ENCODE measurements at places on chromosomes 16 and 17.
A peak's percentile ranks its signal among the peaks of the same experiment; 100 is the strongest.

DNA sequence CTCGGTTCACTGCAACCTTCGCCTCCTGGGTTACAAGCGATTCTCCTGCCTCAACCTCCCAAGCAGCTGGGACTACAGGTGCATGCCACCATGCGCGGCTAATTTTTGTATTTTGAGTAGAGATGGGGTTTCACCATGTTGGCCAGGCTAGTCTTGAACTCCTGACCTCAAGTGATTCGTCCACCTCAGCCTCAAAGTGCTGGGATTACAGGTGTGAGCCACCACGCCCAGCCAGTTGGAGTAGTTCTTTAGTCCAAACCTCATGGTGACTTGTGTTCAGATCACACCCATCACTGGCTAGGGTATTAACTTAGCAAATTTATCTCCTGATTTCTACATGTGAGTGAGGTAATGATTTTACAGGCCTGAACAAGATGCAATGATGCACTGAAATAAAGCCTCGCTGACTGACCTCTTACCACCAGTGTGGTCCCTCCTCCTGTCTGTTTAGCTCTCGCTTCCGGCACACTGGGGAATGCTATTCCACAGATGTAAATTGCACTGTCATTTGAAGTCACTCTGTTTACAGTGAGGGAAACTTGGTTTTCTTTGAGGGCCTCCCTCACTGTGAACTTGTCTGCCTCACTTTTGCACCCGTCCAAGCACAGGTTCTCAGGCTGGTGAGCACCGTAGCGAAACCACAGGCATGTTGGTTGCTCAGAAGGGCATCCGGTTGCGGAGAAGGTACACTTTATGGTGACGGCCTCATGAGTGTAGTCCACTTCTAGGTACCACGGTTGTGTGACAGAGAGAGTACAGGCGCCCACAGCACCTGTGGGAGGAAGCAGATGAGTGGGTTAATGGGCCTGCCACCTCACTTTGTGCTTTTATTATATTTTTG is 5.5 kb downstream of the IGSF6 start:
- DNase-seq: no peak

GRCh38 chr17:17493249-17493985 is 2.8 kb downstream of the RASD1 start:
- peak; percentile 35 for DNase-seq

GRCh38 chr17:70825321-70826125 is 656.2 kb downstream of the KCNJ2 start:
- no peak for DNase-seq

GRCh38 chr17:67043283-67043682 is 1.1 kb upstream of the CACNG1 start:
- DNase-seq: no peak

DNA sequence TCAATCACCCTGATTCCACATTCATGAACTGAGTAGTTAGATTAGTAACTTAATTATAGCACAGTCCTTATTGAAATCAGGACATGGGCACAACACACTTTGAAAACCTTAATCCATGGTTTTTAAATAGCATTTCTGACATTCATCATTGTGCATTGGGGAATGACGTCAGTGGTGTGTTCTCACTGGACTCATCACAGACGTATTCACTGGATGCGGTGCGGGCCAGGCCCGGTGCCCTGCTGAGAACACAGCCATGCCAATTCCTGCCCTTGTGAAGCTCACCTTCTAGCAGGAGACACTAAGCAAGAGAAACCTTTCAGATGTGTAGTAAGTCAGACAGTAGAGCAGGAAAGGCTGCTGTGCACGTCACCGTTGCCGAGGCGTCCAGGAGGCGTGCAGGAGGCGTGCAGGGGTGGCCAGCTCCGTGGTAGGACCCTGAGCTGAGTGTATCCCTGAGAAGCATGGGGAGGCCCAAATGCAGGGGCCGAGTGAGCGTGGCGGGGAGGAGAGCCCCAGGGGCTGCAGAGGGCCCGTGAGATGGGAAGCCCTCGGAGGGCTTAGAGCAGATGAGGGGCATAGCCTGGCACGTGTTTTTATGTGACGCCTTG is 12.9 kb downstream of the BANP start:
- no peak for DNase-seq

- peak; percentile 20 for DNase-seq
These were observed 89.1 kb upstream of the NOL11 start for GRCh38 chr17:67628580-67629013.

- DNase-seq: no peak
These were observed 32.2 kb downstream of the DHX38 start for GRCh38 chr16:72125635-72126428.

- no peak for DNase-seq
These were observed 176.1 kb upstream of the CDH5 start for GRCh38 chr16:66190411-66190810.

DNA sequence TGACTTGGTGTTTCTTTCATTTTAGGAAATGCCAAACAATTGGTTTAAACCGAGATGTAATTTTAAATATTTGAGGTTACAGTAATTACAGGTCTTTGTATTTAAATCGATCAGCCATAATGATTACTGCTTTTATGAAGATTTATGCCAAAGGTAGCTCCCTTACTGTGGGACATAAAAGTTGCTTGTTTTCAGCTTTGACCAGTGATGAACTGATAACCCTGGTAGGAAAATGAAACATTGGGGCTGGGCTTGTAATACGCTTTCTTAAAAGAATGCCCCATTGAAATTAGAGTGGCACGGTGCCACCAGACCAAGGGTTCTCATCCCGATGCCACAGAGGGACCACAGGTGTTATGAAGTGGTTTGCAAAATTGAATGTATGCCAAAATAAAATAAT is 7.3 kb downstream of the TNRC6A start:
- no peak for DNase-seq

- no peak for DNase-seq
These were observed 37.0 kb downstream of the FBXL20 start for GRCh38 chr17:39364236-39365025.

DNA sequence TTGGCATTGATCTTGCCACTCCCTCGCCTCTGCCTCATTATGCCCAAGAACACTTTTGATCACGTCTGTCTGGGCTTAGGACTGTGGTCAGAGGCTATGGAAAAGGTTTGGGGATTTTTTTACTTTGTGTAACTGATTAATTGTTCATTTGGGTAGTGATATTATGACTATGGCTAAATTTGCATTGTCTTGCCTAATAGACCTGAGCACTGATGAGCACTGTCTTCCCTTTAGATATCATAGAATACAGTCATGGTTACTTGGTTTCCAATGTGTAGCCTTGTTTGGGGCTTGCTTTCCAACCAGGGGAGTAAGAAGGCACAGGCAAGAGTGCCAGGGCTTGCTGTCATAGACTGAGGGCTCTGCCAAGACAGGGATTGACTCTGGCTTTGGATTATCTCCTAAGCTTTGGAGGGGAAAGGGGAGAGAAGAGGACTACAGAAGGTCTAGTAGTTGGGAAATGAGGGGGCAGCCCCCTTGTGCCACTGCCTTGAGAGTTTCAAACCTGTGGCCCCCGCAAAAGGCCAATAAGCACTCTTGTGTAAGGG is 13.7 kb downstream of the LIMD2 start:
- DNase-seq: no peak
